ENCODE measurements at places on chromosomes 5 and 9.

- DNase-seq, result no peak
Observed at GRCh38 chr9:18346745-18347144, 127.2 kb upstream of the ADAMTSL1 start.

GRCh38 chr5:171433982-171434676 lies 14.7 kb downstream of the FGF18 start:
- DNase-seq, result no peak

DNA sequence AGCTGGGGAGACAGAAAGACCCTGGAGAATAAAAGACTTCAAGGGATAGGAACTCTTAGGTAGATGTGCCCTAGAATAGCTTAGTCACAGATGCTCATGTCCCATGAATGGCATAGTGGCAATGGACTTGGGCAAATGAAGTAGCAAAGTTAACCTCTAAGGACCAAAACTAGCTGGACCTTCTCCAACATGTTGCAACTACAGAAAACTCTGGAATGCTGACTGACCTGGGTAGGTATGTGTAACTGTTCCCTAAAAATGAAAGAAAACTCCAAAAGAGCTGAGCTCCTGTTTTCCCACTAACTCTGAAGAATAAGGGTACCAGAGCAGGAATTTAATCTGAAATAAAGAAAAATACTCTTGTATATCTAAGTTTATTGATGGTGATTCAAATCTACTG lies 12.5 kb upstream of the LPAR1 start:
- DNase-seq, result no peak

DNA sequence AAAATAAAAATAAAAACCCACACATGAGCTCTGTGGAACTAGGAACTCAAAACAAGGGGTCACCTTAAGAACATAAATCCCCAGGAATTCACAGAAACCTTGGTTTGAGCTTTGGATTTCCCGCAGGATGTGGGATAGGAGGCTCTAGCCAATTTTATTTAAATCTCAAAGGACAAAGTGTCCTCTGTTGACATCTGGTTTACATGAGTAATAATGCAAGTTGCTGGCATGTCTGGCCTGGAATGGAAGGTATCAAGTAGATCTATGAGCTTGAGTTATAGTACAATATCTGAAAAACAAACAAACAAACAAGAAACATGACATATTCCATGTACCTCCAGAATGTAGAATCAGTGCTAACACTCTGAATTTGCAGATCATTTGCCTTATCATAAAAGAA lies 94.2 kb upstream of the SLIT3 start:
- DNase-seq, result no peak

DNA sequence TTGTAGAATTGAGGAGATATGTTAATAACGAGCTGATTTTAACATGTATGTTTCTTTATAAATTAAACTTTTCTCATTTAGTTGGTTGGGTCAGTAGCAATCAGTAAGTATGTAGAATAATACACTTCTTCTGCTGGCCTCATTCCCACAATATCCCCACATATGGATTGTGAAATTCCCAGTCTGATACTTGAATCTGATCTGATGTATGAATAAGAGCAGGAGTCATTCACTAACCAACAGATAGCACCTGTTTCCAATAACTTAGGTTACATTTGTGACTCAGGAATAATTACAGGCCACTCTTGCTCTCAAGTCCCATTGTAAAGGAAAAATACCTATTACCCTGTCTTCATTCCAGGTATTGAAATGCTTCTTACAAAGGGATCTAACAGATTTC lies 23.9 kb downstream of the SLC36A1 start:
- no peak for DNase-seq
